Esophagus squamous epithelium (tissue), 5 donors: ENCODE measurements at places on chromosomes 1 and 21.

GRCh38 chr1:38326135-38326534 lies 279.5 kb upstream of the POU3F1 start:
- DNase-seq = no peak

DNA sequence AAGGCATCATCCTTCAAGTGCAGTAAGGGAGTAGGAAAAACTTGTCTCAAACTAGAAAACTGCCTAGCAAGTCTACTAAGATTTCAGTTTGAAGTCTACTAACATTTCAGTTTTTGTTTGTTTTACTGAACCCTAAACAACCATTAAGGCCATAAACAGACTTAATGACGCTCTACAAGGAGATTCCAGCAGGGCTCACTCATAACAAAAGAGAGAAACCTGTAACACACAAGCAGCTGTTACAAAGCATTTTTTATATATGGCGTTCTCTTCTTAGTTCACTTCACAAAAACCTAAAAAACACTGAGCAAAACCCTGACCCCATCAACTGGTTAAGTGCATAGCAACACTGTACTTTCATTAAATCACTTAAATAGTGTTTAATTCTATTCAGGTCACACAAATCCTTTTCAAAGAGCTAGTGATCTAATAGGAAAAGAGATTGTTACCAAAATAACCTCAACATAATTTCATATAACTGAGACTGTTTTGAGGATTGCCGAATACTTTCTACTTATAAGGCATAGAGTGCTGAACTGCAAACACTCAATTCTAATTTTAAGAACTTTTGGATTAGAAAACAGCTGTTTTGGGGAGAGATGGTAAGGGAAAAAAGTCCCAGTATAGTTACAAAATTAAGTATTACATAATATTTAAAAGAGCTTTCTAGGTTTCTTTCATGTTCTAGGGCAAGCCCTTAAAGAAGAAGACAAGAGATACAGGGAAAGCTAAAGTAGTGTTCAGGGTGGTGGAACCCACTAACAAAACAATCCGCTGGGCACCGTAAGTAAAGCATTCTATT lies 1.4 kb downstream of the B3GALNT2 start:
- no peak for DNase-seq

DNA sequence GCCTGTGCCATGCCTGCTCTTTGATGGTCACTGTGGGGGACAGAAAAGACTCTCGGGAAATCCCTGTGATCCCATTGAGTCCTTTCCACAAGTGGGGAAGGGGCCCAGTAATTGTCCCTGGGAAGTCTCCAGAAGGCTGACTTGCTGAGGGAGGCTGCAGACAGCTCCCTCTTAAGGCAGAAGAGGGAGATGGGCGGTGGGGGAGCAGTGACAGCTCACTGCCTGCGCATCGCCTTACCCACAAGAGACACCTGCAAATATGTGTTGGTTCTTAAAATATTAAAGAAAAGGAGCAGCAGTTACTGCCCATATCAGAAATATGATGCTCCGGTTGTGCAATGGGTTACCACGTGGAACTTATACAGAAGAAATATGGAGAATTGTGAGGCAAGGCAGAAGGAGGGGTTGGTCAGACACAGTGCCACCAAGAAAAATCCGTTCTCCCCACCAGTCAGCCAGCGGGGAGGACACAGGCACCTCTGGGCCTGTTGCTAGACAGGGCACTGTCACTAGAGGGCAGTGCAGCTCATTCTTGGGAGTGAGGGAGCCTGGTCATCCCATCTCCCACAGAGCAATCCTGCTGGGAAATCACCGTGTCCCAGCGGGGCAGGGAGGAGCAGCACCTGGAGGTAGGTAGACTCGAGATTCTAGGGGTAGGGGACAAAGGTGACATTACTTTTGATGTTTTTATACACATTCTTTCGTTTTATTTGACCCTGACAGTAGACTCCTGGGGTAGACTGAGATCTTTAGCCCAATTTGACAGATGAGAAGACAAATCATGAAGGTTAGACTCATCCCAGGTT lies 6.9 kb upstream of the CAMK1G start:
- no peak for DNase-seq

- DNase-seq = no peak
Measured at GRCh38 chr1:13769212-13769611, 69.2 kb downstream of the PRDM2 start.

- no peak for DNase-seq
Measured at GRCh38 chr1:201566529-201566823, 27.5 kb downstream of the NAV1 start.

GRCh38 chr1:16338961-16339360 lies 13.3 kb downstream of the FBXO42 start:
- DNase-seq = no peak

GRCh38 chr1:1964811-1965210 lies 38.8 kb downstream of the CFAP74 start:
- DNase-seq = no peak

DNA sequence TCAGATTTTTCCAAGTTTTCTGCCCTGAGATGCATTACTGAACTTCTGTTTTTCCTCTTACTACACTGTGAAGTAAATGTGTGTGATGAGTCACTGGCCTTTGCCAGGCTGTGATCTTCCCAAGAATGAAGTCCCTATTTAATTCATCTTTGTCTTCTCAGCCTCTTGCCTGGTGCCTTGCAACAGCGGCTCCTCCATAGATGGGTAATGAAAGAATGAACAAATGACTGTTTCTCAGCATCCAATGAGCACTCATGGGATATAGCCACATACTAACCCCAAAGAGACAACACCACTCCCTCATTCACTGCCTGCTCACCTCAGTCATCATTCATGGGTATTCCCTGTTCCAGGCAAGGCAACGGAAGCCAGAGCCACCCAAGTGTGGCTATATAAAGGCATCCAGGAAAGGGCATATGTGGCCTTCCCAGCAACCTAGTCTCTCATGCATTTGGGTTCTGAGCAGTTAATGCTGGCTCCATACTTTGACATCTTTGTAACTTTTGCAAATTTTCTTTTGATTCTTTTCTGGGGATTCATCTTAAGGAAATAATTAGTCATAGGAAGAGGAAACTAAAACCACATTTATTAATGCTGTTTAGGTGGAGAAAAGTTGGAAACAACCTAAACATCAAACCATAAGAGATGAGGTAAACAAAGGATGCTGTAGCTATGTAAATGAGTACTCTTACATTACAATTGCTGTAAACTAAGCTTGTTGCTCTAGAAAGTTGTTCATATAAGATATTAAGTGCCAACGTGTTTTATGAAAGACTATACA lies 71.9 kb downstream of the HIVEP3 start:
- no peak for DNase-seq

GRCh38 chr1:21175324-21175669 lies 1.4 kb downstream of the EIF4G3 start:
- no peak for DNase-seq

DNA sequence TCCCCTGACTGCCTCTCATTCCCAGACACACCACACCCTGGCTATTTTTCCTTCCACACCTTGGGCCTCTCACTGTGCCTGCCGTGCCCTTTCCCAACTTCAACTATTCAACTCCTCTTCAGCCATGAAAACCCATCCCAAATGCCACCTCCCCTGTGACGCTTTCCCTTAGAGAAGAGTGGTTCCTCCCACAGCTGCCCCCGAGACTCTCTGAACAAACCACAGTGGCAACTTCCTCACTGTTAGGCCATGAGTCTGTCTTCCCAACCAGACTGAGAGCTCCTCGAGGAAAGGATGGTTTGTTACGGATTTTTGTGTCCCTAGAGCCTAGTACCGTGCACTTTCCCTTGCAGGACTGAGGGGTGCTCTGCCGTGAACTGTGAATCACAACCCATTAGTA lies 59.2 kb downstream of the LRRN2 start:
- no peak for DNase-seq

- DNase-seq = no peak
Measured at GRCh38 chr1:2388004-2388913, 3.1 kb downstream of the MORN1 start.

DNA sequence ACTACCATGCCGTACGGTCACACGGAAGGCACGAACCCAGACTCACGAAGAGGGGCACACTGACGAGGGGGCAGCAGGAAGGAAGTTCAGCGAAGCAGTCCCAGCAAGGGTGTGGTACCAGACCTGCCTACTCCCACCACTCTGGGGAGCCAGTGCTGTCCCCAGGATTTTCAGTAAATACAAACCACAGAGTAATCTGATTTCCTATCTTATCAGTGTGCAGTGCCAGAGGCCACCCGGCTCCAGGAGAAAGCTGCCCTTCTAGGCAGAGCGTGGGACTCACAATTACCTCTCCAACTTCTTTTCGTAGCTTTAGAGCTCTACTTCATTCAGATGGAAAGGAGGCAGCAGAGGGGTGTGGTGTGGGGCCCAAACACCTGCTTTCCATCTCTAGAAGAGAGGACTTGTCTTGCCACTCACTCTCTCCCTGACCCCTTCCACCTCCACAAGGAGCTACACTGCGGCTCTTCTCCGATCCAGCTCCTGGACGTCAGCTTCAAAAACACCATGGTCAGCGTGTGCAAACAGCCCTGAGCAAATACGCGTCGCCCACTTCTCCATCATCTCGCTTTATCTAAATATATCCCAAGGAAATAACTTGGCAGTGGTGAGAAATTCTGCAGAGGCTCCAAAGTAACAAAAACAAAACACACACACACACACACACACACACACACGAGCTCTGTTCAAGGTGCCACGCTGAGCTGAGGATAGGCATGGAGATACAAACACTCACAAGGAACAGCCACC lies 98.5 kb downstream of the MRPL37 start:
- no peak for DNase-seq

DNA sequence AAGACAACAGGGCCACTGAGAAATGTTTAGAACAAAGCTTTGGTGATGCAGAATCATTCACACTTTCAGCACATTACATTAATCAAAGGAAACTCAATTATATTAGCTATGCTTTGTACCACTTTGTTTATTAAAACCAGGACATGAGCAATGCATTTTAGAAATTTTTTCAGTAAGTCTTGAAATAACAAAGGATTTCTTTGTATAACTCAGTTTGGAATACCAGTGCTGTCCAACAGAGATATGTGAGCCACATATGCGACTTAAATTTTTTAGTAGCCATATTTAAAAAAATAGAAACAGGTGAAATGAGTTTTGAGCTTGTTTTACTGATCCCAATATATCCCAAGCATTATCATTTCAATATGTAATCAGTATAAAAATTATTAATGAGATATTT lies 18.8 kb upstream of the F3 start:
- DNase-seq = no peak

DNA sequence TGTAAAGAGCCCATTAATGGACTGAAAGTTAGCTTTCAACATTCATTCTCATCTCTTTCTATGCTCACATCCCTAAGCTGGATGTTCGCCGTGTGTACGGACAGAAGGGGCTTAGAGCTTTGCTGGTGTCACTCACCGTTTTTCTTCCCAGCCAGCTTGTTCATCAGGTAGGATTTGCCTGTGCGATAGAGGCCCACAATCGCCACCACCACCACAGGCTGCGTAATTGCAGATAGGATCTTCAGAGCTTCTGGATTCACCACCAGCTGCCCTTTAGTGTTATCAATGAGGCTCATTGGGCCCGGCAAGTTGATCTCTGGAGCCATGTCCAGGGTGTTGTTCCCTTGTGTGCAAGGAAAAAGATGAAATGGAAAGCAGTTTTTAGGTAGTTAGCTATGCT lies 4.3 kb downstream of the GBP2 start:
- no peak for DNase-seq
